ENCODE measurements at places on chromosomes 5 and 9. TPM values are rescaled to one million over a fixed set of nuclear protein-coding genes. Genes with fewer than 3 reads are reported as not detected.
A peak's percentile ranks its signal among the peaks of the same experiment; 100 is the strongest.

LCN9 gene
- total RNA-seq: not detected

SLC34A3 gene
- not detected for total RNA-seq

DNA sequence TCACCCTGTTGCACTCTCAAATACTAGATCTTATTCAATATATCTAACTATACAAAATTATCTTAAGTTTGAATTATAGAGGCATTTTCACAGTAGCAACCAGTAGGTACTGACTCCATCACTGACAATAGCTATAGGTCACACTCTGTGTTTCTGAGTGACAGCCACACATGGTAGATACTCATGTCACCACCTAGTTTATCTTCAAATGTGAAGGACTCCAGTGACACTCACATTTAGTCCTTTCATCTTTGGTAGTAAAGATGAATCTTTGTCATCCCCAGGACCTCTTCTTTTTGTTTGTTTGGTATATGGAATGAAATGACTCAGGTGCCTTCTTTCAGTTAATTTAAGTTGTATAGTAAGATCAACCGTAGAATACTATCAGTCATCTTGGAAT is 102.5 kb upstream of the DHFR start:
- H3K27ac ChIP-seq: peak overlapping the region; percentile 91
- H3K36me3 ChIP-seq: peaks cover 32% of the 10 kb centered on the region
- peaks cover 78% of the 10 kb centered on the region for H3K4me1 ChIP-seq
- no peaks in the 10 kb centered on the region for H3K27me3 ChIP-seq

GRCh38 chr5:101658433-101658832 is 637.7 kb downstream of the SLCO4C1 start:
- H3K4me1 ChIP-seq: no peaks in the 10 kb centered on the region
- H3K27me3 ChIP-seq: no peaks in the 10 kb centered on the region
- DNase-seq: no peak
- H3K4me3 ChIP-seq: no peak overlapping the region
- no peaks in the 10 kb centered on the region for H3K36me3 ChIP-seq

DNA sequence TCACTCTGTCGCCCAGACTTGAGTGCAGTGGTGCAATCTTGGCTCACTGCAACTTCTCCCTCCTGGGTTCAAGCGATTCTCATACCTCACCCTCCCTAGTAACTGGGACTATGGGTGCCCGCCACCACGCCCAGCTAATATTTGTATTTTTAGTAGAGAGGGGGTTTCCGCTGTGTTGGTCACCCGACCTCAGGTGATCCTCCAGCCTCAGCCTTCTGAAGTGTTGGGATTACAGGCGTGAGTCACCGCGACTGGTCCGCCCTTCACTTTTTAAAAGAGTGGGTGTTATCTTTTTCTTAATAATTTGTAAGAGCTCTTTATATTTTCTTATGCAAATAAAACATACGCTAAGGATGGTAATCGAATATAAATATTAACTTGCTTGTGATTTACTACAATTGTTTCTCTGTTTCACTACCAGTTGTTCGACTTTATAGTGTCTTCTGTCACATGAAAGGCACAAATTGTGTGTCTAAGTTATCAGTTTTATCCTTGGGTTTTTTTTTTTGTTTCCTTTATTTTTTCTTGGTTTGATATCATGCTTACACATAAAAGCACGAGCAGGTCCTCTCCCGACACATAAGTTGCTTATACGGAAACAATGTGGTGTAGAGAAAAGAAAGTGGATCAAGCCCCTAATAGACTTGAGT is 1.9 kb upstream of the GPBP1 start:
- H3K4me3 ChIP-seq: peak overlapping the region; percentile 96
- DNase-seq: no peak
- H3K4me1 ChIP-seq: peaks cover 25% of the 10 kb centered on the region
- H3K27me3 ChIP-seq: no peaks in the 10 kb centered on the region
- H3K27ac ChIP-seq: peak overlapping the region; percentile 95
- H3K36me3 ChIP-seq: peaks cover 26% of the 10 kb centered on the region

GRCh38 chr5:76625087-76625815 is 2.0 kb upstream of the F2RL2 start:
- H3K4me3 ChIP-seq: no peak overlapping the region
- H3K27ac ChIP-seq: no peak overlapping the region
- peaks cover 24% of the 10 kb centered on the region for H3K36me3 ChIP-seq
- peaks cover 7% of the 10 kb centered on the region for H3K4me1 ChIP-seq
- DNase-seq: no peak

- no peak for DNase-seq
- no peak overlapping the region for H3K27ac ChIP-seq
- H3K36me3 ChIP-seq: no peaks in the 10 kb centered on the region
- no peak overlapping the region for H3K4me3 ChIP-seq
- no peaks in the 10 kb centered on the region for H3K4me1 ChIP-seq
Measured at GRCh38 chr5:24509943-24510342, 134.8 kb downstream of the CDH10 start.

- no peaks in the 10 kb centered on the region for H3K4me1 ChIP-seq
- no peak overlapping the region for H3K4me3 ChIP-seq
- H3K27me3 ChIP-seq: peaks cover 14% of the 10 kb centered on the region
Measured at GRCh38 chr5:7391215-7391614, 4.7 kb upstream of the ADCY2 start.

GRCh38 chr9:102967979-102968378 is 27.2 kb upstream of the CYLC2 start:
- no peak overlapping the region for H3K27ac ChIP-seq
- no peaks in the 10 kb centered on the region for H3K4me1 ChIP-seq
- H3K4me3 ChIP-seq: no peak overlapping the region
- H3K36me3 ChIP-seq: no peaks in the 10 kb centered on the region

DNA sequence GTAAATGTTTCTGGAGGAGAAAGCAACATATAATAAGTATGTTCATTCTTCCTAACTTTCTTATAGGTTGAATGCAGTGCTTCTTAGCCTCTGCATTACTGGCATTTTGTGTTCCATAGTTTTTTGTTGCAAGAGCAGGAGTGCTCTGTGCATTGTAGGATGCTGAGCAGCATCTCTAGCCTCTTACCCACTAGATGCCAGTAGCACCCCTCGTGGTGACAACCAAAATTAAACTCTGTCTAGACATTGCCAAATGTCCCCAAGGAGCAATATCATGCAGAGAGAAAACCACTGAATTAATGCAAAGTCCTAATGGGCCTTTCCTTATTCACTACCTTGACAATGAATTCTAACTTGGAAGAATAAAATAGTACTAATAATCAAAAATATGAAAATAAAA is 147.0 kb downstream of the GLIS3 start:
- no peaks in the 10 kb centered on the region for H3K4me1 ChIP-seq
- H3K36me3 ChIP-seq: no peaks in the 10 kb centered on the region
- peaks cover 23% of the 10 kb centered on the region for H3K27me3 ChIP-seq
- no peak for DNase-seq

DNA sequence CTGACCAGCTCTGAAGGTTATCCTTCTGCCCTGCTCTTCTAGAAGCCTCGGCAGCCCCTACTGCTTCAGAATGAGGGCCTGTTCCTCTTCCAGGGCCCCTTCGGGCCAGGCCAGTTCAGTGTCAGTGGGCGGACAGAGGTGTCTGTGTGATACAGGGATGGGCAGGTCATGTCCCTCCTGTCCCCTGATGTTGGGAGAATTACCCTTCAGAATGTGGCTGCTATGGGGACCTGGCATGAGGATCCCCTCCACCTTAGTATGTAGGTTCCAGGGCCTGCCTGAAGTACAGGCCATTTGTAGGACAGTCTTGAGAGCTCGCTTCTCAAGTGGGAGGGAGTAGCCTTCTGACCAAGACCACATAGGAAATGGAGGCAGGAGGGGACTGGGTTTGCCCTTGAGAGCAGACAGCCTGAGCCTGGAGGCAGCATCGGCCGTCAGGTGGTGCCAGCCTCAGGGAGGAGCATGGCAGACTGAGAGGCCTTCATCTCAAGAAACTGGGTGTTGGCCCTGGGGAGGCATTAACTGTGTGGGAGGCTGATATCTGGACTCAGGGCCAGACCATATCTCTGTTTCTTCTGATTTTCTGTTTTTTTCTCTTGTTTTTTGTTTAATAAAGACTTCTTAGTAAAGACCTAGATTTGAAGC is 32.0 kb downstream of the ANGPTL2 start:
- H3K36me3 ChIP-seq: no peaks in the 10 kb centered on the region
- H3K27ac ChIP-seq: no peak overlapping the region
- peaks cover 10% of the 10 kb centered on the region for H3K27me3 ChIP-seq
- no peak for DNase-seq

DNA sequence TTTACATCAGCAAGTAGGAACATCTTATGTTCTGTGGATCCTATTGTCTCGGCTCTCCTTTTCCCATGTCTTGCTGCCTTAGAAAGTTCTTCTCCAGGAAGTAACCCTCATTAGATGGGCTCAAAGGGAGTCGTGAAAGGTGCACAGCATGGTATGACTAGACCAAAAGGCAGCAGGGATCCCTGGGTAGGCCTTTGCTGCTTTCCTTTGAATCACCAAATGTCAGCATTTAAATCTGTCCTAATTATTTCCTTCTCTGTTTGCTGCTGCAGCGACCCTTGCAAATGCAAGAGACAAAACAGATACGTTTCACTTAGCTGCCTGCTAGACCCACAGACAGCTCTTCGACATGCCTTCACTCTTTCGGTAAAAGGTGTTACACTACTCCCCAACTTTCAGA is 218.4 kb downstream of the ACTL7B start:
- no peaks in the 10 kb centered on the region for H3K36me3 ChIP-seq
- H3K27ac ChIP-seq: no peak overlapping the region
- no peak overlapping the region for H3K4me3 ChIP-seq
- no peak for DNase-seq
- no peaks in the 10 kb centered on the region for H3K27me3 ChIP-seq
